Cortex of kidney (tissue), 1 donor: ENCODE measurements at places on chromosomes 4 and X.

DNA sequence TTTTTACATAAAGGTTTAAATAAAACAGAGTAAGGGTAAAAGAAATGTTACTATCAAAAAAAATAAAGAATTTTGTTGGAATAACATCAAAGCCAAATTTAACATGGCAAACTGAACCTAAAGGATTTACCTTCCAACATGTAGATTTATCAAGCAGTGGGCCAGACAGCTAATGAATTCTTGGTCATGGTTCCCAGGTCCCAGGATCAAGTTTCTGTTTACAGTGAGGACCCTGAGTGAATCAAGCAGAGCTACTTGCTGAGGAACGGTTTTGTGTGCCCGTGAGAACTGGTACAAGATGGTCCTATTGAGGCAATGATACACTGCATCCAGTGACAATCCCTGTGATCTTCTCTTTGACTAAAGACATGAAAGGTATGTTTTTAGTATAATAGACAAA is 157.1 kb downstream of the CDS1 start:
- no peak for DNase-seq

DNA sequence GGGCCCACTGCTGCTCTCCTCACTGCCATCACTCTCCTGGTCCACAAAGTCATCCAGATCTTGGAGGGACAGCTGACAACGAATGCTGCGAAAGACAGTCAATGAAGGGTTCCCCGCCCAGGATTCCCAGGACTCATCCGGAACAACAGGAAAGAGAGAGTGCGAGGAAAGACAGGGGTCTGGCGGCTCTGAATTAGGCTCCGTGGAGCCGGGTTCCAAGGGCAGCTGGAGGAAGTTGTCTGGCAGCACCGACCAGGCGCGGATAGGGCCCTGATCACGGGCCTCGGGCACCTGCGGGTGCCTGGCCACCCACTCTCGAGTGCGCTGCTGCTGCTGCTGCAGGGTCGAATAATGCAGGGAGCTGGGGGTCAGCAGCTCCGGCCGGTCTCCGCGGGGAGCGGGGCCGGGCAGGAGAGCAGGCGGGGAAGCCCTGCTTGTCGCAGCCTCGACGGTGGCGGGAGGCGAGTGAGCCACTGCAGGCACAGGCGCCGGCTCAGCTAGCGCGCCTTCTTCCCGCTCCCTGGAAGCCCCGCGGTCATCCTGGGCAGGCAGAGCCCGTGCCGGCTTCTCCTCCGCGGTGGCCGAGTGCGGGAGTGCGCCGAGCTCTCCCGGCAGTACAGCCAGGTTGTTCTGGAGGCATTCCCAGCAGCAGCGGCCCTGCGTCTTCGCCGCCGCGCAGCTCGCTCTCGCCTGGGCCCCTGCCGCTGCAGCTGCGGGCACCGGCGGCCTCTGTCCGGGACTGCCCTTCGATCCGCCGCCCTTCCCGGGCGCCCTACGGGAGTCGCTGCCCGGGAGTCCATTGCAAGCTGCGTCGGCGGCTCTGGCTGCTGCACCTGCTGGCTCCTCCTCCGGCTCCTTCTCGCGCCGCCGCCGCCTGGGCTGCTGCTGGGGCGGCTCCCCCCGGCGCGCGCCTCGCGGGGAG is 1.1 kb downstream of the SOWAHB start:
- DNase-seq: no peak

- DNase-seq: no peak
Observed at GRCh38 chr4:138003248-138003647, 238.9 kb downstream of the SLC7A11 start.

DNA sequence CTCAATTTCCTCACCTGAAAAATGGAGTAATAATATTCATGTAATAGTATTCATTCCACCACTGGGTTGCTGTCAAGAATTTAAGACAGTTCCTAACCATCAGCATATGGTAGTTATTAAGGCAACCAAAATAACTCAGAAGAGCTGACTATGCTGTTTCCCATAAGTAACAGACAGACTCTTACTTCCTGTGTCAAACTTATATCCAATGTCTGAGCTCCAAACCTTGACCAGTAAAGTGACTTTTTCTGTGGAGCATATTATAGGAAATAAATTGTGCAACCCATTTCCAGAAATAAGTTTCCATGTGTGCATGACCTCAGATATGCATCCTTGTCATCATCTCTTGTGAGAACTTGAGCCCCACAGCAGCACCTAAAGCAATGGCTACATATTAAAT is 78.8 kb downstream of the HADH start:
- no peak for DNase-seq

GRCh38 chr4:8280876-8281440 is 11.4 kb downstream of the HTRA3 start:
- DNase-seq: no peak

DNA sequence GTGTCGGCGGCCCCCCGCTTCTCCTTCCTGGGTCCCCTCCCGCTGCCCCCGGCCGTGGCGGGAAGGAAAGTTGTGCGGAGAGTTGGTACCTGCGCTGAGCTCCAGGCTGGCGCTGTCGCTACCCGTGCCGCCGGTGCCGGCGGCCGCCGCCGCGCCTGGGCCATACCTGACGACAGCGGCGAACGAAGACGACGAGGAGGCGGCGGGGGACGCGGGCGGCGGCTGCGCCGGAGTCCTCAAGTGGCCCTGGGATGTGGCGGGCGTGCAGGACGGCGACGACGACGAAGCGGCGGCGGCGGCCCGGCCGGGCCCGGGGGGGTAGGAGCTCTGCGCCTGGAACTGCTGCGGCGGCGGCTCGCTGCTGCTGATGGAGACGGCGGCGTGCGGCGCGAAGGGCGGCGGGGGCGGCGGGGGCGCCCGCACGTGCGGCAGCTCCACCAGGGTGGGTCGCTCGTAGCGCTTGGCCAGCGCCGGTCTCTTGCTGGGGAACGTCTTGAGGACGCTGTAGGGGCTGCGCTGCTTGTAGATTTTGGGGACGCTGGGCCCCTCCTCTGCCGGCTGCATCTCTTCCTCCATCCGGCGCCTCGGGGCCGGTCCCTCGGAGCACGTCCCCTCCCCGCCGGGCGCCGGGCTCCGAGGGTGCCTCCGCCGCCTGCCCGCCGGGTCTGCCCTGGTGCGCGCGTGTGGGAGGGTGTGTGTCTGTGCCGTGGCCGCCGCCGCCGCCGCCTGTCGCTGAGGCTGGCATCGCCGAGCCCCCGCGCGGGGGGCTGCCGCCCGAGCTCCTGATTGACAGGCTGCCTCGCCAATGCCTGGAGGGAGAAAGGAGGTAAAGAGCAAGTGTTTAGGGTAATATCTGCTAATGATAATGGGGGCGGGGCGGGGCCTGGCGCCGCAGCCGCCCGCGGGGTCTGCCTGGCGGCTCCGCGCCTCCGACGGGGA is 618 bp downstream of the BEND4 start:
- DNase-seq: no peak

DNA sequence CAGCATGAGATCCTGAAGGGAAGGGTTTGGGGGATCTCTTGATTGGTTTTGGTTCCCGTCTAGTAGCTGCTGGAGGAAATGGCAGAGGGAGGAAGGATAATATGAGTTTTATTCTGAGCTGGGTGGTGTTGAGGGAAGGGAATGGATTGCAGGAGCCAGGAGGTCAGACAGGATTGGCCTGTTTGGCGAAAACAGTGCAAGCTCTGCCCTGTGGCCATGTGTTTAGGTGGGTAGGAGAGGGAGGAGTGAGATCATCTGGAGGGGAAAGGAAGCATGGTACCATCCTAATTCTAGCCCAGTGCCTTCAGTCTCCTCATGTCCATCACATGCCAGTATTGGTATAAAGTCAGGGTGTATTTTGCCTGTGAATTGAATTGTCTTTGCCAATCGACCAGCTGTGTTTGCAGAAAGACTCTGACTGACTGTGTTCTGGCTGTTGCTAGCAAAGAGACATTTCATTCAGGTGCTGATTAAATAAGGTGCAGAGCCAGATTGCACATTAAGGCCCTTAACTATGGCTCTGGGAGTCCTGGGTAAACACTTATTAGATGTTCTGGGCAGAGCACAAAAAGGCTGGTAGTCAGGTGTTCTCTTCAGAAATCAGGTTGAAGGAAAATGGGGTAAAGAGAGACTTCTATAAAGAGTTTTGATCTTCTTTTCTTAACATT is 10.0 kb downstream of the TMEM164 start:
- no peak for DNase-seq

- no peak for DNase-seq
Observed at GRCh38 chrX:8010105-8010504, 82.9 kb upstream of the PNPLA4 start.

DNA sequence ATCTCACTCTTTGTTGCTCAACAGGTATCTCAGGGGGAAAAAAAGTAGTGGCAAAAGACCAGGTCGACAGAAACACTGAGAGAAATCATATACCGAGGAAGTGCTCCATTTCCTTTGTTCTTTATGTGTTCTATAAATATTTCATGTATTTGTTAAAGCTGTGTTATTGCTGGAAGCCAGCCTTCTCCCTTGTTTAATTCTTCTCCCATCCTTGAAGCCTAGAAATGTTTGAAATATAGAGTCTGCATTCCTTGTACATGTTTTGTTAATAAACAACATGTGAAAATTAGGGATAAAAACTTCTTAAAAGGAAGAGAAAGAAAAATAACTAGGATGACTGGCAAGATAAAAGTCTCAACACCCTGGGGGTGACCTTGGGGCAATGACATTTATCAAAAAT is 186.2 kb downstream of the ANKRD50 start:
- no peak for DNase-seq

- DNase-seq: no peak
Observed at GRCh38 chr4:93578942-93579341, 249.6 kb upstream of the ATOH1 start.

DNA sequence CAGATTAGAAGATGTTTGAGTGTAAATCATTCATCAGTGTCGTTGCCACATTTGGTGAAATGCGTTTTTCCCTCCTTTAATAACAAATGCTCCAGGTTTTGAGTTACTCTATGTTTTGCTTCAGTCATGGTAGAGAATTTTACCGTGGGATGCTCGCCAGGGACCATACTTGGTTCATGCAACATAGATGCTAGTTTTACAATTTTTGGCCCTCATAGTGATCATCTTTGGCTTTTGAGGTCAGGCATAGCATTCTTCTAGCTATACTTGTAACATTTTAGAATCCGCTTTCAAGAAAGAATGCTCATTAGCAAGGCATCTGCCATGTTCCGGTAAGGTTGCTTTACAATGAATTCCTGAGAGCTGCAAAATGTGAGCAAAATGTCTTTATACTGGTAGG is 147.2 kb downstream of the SPCS3 start:
- no peak for DNase-seq

DNA sequence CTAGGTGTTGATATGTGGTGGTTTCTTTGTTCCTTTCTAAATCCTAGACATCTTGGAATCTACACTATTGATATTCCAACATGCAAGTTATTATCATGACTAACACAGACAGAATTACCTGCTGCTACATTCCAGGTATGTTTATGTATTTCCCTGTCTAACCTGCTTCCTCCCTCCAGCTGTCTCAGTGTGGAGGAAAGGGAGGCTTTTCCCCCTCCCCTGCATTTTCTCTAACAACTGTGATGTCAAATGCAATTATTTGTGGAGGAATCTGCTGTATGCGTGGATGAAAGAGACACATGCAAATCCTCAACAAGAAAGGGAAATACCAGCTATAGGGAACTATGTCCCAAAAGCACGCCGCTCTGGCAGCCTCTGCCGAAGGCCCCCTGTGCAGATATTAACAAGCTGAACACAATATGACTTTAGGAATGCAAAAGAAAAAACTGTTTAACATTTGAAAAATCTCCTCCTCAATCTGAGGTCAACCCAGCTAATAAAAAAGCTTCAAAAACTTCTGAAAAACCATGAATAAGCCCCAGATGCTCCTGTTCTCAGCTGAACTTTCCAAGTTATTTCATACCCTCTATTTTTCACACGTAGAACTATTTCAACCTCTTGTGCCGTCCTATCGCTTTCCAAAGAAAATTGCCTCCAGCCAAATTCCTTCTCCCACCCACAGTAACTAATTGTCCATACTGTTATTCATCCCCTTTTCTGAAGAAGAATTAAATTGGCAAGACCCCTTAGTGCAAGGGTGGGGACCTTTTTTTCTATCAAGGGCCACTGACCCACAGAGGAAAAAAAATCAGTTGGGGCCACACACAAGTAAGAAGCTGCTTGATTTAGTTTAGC is 225.1 kb upstream of the GPC4 start:
- no peak for DNase-seq

DNA sequence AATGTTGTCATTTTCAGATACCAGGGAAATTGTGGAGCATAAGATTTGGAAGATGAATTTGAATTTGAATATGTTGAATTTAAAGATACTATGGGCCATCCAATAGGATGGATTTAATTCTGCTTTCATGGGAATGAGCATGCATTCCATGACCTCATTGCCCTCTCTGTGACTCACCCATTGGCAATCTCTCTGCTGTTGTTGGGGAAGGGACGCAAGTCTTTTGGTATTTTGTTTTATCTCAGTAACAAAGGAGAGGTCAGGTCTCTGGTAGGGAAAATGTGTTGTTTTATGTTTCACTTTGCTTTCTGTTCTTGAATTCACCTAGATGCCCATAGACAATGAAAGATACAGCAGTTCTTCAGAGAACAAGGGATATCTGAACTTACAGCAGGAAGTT is 42.1 kb upstream of the MAGEA4 start:
- no peak for DNase-seq

- no peak for DNase-seq
Observed at GRCh38 chr4:16817286-16817685, 81.2 kb downstream of the LDB2 start.

DNA sequence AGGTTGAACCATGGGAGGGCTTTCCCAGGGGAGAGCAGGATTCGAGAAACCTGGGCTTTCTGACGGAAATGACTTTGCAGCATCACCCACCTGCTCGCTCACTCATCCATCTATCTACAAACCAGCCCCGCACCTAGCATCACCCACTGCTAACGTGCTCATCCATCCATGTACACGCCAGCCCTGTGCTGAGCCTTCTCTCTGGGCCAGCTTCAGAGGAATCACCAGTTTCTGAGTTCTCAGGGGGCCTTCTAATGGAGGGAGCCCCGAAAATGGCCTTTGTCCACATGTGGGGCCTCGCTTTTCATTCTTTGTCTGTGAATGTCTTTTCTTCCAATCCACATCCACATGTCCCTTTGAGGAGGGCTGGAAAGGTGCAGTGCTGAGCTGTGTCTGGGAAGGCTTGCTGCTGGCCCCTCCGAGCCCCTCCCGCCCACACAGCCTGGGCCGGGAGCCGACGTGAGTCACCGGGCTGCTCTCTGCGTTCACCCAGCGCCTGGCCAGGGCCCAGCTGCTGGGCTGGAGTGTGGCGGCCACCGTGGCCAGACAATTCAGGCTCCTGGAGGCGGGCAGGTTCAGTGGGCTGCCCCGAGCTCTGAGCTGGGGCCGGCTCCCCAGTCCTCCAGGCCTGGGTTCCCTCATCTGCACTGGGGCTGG is 14.7 kb downstream of the SORCS2 start:
- DNase-seq: no peak

- no peak for DNase-seq
Observed at GRCh38 chr4:103451341-103451740, 253.2 kb upstream of the CENPE start.

DNA sequence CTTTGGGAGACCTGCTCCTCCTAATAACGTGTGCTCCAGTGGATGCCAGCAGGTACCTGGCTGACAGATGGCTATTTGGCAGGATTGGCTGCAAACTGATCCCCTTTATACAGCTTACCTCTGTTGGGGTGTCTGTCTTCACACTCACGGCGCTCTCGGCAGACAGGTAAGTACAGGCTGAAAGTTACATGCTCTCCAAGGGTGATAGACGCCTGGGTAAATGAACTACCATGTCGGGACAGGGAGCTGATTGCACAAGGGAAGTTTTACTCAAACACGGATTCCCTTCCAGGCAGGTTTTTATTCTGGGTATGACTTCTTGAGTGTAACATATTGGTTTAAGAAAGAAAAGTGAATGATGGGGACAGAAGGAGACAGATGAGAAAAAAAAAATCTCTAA is 836 bp downstream of the GRPR start:
- DNase-seq: no peak
